Kidney (tissue), 22 donors: ENCODE measurements at places on chromosomes 6 and 20.
A peak's percentile ranks its signal among the peaks of the same experiment; 100 is the strongest.

DNA sequence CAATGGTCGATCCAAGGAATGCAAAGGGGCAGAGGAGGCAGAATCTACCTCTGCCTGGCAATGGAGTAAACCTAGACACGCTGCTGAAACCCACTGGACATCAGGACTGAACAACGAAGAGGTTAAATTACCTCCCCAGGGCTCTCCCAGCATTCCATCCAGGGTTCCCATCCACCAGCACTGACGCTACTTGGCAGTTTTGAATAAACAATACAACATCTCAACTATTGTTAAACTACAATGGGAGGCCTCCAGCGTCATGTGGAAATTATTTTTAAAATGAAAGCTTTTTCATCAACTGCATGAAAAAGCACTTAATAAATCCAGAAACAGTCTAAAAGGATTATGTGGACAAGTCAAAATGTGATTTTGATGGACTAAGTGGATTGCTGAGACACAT, 96.8 kb upstream of the NHSL1 start:
- H3K4me3 ChIP-seq = no peak overlapping the region
- no peaks in the 10 kb centered on the region for H3K36me3 ChIP-seq
- no peaks in the 10 kb centered on the region for H3K27me3 ChIP-seq
- H3K27ac ChIP-seq = no peak overlapping the region
- H3K4me1 ChIP-seq = peaks cover 10% of the 10 kb centered on the region

DNA sequence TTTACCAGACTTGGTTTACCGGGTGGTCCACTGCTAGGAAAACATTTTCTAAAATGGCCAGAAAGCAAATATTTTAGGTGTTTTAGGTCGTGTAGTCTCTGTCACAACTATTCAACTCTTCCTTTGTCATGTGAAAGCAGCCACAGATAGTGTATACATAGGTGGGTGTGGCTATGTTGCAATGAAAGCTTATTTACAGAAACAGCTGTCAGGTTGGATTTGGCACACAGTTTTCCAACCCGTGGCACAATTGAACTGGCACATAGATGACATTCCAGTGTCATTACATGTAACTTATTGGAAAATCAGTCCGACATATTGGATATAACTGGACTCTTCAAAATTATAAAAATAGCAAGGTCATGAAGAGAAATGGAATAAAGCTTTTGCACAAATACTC, 68.9 kb upstream of the KCNQ5 start:
- H3K4me1 ChIP-seq = no peaks in the 10 kb centered on the region
- no peak overlapping the region for H3K4me3 ChIP-seq
- no peaks in the 10 kb centered on the region for H3K36me3 ChIP-seq
- H3K27ac ChIP-seq = no peak overlapping the region
- H3K27me3 ChIP-seq = no peaks in the 10 kb centered on the region
- DNase-seq = no peak

- no peak overlapping the region for H3K4me3 ChIP-seq
- no peak for DNase-seq
These were observed 148.5 kb downstream of the RNGTT start for GRCh38 chr6:88814909-88815308.

GRCh38 chr6:22110061-22110460, 186.8 kb downstream of the PRL start:
- peaks cover 2% of the 10 kb centered on the region for H3K36me3 ChIP-seq
- H3K4me3 ChIP-seq = no peak overlapping the region

- H3K4me1 ChIP-seq = peaks cover 13% of the 10 kb centered on the region
- no peak for DNase-seq
- H3K4me3 ChIP-seq = no peak overlapping the region
- no peaks in the 10 kb centered on the region for H3K36me3 ChIP-seq
These were observed 227.5 kb upstream of the MYLIP start for GRCh38 chr6:15901141-15902115.

- H3K27me3 ChIP-seq = no peaks in the 10 kb centered on the region
- DNase-seq = no peak
- peak overlapping the region; percentile 95 for H3K27ac ChIP-seq
These were observed 964 bp downstream of the RPL10A start for GRCh38 chr6:35468980-35469750.
